ENCODE measurements at places on chromosomes 7 and 10.

DNA sequence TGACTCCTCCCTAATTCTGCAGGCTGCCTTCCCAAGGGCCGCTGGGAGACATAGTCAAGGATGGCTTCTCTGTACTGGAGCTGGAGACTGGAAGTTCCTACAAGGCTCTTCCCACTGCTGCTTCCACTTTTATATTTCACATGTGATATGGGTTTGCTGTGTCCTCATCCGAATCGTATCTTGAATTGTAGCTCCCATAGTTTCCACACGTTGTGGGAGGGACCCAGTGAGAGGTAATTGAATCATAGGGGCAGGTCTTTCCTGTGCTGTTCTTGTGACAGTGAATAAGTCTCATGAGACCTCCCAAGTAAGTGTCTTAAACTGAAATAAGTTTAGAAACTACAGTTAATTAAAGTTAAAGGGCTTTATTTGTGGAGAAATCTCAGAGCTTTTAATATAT lies 47.0 kb upstream of the BICC1 start:
- no peak for DNase-seq

DNA sequence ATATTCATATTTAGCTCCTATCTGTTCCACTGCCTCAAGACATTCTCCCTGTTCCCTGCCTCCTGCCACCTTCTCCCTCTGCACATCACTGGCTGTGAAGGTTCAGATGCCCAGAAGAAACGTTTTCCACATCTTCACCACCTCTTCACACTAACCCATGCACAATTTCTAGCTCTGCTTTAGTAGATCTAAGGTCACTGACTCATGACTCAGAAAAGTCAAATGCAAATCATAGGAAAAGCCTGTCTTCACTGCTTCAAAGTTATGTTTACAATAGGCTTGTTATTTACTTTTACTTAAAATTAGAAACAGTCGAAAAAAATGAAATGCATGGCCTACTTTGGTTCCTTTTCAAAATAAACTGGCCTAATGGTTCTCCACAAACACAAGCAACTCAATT lies 2.5 kb downstream of the SCRN1 start:
- no peak for DNase-seq

DNA sequence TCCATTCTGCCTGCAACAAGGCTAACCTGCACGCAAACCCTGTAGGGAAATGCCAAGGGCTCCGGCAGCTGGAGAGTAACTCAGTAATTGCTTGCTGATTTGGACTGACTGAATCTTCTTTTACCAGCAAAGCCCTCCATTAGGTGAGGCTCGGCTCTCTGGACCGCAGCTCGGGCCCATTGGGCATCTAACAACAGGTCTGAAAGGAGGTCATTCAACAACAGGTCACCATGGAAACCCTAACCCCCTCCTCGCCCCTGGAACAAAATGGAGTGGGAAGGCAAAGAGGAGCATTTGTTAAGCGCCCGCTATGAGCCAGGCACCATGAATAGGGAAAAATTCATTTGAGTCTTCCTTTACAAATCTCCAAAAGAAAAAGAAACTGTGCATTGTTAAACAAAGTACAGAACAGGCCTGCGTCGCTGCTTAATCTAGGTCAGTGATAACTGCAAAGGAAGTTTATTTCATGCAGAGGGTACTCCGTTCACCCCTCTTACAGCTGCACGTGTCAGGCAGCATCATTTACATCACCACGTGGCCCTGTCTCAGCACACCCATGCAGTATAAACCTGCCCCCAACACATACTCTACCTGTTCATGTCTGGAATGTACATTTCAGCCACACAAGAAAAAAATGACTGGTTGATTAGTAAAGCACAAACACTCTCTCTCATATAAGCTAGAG lies 248.8 kb upstream of the NEBL start:
- DNase-seq: no peak

DNA sequence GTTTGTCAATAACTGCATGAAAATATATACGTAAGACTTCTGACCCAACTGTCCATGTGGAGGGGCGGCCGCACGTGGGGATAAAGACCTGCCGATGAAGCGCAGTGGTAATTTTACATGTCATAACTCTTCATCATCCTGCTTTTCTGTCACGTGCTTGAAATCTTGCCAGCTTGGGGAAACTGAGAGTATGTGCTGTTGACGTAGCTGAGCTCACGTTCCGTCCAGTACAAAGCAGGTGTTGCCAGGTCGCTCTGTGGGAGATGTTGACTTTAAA lies 105.1 kb downstream of the INPP5A start:
- DNase-seq: no peak
